ENCODE measurements at places on chromosomes 5 and 9.

DNA sequence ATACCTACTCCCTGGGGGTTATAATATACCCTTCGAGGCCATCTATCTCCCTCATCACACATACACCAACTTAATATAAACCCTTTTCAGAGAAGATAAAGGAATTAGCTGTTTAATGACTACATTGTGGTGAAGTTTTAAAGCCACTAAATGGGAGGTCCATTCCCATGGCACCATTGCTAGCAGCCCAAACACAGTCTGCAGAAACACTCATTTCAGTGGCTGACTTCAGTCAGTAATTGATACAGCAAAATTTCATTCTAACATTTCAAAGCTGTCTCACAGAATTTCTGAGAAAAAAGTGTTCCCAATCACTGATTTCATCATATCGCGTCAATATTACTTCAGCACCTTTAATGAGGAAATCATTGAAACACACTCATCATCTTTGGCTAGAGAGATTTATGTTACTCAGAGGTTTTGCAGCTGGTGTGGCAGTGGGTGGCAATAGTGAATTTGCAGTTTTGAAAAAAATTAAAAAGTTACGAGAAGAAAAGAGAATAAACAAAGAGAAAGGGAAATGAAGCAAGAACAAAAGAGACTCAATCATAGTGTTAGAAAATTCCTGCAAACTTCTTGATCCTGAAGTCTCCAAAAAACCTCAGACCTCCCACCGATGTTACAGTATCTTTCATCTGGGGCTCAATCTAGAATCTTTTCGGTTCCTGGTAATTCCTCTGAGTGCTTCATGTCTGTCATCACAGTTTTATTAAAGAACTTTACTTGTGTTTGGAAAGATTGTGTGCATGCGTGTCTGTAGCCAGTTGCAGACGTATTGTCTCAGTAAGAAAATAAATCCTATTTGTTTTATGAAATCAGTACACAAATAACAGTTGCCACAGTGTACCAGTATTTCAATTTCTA lies 105.0 kb downstream of the ERCC6L2 start:
- DNase-seq: peak; percentile 10

DNA sequence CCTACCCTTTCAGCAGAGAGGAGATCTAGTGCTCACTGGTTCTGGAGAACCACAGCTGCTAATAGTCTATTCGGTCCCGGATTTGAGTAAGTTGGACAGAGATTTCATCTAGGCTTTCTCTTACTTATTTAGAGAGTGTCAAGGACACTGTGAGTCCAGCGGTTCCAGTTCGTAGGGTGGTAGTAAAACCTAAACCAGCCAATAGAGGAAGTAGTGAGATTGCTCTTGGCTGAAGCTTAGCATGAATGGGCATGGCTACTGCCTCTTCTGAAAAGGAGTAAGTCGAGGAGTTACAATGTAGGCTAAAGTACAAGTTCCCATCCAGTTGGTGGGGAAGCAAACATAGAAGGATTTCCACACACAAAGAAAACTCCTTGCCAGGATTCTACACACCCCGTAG lies 109.6 kb upstream of the MOCS2 start:
- no peak for DNase-seq

- no peak for DNase-seq
Measured at GRCh38 chr9:93941493-93941892, 13.7 kb downstream of the BARX1 start.

- DNase-seq: no peak
Measured at GRCh38 chr9:11726659-11727058, 966.5 kb upstream of the TYRP1 start.

GRCh38 chr5:142317173-142317572 lies 7.6 kb downstream of the SPRY4 start:
- no peak for DNase-seq

GRCh38 chr5:74019923-74020322 lies 393.9 kb downstream of the ARHGEF28 start:
- no peak for DNase-seq

DNA sequence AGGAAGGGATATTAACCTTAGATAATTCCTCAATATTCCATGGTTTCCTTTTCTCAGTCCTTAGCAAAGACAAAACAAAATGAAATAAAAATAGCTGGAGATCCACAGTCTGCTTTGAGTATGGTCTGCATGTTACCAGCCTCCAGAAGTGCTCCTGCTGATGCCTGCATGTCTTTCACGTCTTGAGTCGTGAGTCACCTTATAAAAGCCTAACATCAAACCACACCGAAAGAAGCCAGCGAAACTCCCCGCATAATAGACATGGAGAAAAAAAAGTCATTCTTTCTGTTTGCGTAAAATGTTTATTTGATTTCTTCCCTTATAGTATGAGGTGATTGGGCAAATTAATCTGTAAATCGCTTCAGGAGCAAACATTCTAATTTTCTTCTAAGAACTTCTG lies 380.5 kb downstream of the SLCO4C1 start:
- DNase-seq: no peak

DNA sequence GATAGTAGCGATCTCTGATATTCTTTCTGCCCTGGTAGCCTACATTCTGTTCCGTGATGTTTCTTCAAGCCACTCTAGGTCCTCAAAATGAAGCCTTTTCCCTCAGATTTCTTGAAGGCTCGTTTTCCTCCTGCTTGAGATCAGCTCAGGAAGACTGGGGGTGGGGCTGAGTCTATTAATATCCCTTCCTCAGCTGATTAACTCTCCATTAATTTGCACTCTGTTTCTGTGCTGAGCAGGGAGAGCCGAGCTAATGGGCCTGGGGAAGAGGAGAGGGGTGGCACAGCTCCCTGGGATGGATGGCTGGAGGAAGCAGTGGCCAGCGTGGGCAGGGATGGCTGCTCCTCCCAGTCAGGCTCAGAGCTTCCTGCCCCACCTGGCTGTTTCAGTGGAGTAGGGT lies 93.3 kb downstream of the PPARGC1B start:
- DNase-seq: no peak

DNA sequence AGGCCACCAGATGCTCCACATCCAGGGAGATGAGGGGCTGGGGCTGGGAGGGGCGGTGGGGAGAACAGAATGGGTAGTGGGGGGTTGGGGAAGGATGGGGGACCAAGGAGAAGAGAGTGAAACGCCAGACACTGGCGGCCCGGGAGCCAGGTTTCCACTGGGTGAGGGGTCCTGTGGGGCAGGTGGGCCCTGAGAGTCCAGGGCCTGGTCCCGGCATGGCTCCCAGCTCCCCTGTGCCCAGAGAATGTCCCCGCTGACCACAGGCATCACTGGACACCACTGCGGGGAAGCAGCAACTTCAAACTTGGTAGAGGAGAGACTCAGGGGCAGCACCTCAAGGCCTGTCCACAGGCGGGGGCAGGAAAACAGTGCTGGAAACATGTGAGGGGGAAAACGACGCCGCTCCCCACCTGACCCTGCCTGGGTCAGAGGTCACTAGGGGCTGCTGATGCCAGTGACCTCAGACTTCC lies 13.2 kb downstream of the NINJ1 start:
- no peak for DNase-seq

- DNase-seq: no peak
Measured at GRCh38 chr5:161409471-161409870, 137.1 kb downstream of the GABRB2 start.

GRCh38 chr5:126814721-126815404 lies 37.9 kb downstream of the LMNB1 start:
- DNase-seq: peak; percentile 2

- DNase-seq: no peak
Measured at GRCh38 chr5:6926491-6927038, 213.3 kb downstream of the TENT4A start.

DNA sequence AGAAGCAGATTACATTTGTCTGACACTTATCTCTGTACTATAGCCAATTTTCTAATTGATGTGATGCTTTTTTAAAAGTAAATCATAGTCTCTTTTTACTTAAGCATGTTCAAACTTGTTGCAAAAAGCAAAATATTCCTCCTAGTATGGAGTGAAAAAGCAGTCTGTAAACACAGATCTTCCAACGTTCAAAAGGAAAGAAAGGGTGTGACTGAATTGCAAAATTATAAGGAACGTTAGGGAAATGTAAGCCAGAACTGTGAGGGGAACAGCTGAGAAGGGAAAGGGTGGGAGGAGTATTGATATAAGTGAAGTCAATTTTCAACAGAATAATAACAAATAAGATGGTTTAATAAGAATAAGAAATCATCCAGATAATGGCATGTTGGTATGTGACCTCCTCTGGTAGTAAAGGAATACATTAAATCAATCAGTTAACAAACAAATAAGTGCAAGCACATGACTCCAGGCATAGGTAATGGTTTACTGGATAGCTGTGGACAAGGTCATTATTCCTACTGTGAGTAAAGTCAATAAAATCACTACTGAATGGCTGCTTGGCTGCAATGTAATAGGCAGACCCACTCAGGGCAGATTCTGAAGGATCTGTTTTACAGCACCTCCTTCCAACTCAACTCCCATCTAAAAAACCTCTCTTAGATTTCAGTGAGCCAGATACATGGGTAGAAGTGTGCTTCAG lies 239.1 kb upstream of the NMUR2 start:
- no peak for DNase-seq

GRCh38 chr5:4124221-4124970 lies 528.8 kb downstream of the IRX1 start:
- no peak for DNase-seq

GRCh38 chr5:151805414-151806223 lies 33.9 kb downstream of the G3BP1 start:
- peak; percentile 92 for DNase-seq

GRCh38 chr5:56658972-56659371 lies 156.4 kb upstream of the MAP3K1 start:
- no peak for DNase-seq

DNA sequence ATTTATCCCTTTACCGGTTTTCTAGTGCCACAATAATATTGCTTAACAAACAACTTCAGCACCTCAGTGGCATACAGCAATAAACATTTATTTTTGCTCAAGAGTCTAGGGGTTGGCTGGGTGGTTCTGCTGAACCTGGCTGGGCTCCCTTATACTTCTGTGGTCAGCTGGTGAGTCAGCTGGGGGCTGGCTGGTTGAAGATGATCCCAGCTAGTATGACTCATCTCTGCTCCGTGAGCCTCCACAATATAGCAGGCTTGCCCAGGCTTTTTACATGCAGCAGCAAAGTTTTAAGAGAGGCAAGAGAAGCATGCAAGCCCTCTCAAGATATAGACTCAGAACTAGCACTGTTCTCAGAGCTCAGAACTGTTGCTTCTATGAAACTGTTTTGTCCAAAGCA lies 523.5 kb upstream of the CLINT1 start:
- peak; percentile 93 for DNase-seq

DNA sequence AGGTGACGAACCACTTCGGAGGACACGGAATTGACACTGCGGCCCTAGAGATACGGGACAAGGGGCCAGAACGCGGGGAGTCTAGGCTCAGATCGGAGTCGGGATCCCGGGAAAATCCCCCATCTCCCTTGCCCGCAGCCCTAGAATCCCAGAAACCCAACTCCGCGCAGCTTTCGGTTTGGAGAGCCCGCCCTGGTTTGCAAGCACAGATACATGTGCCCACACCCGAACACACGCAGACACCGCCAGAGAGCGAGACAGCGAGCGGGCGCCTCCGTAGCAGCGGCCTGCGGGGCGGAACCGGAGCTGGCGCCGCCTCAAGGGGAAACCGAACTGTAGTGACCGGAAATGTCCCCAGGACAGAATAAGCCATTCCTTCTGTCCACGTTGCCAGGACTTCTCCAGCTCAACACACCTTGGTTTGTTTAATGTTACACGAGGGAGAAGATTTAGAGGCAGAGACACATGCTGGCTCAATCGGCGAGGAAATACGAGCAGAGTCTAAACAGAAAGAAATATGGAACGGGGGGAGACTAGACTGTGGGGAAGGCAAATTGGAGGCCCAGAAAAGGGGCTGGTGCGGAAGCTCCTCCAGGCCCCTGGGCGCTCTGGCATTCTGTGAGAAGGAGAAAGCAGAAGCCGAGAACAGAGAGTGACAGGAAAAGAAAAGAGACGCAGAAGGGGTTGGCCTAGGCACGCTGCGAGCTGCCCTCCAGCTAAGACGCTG lies 2.9 kb upstream of the PAX5 start:
- DNase-seq: no peak

DNA sequence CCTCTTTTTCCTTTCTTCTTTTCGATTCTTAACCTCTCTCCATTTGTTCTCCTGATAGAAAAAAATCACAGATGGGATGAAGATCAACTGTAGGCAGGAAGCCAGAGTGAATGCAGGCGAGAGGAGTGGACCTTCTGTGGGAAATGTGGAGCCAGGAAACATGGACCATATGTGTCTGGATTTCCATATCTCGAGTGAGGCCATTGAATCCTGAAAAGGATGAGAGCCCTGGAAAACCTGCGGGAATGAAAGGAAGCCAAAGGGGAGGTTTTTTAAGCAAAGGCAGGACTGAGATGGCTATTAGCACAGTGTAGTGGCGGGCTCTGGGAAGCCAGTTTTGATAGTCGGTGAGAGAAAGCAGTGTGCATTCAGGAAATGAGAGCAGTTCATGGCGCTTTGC lies 139.5 kb upstream of the C9orf72 start:
- DNase-seq: no peak

- DNase-seq: no peak
Measured at GRCh38 chr9:9286001-9286400, 1326.8 kb downstream of the PTPRD start.

DNA sequence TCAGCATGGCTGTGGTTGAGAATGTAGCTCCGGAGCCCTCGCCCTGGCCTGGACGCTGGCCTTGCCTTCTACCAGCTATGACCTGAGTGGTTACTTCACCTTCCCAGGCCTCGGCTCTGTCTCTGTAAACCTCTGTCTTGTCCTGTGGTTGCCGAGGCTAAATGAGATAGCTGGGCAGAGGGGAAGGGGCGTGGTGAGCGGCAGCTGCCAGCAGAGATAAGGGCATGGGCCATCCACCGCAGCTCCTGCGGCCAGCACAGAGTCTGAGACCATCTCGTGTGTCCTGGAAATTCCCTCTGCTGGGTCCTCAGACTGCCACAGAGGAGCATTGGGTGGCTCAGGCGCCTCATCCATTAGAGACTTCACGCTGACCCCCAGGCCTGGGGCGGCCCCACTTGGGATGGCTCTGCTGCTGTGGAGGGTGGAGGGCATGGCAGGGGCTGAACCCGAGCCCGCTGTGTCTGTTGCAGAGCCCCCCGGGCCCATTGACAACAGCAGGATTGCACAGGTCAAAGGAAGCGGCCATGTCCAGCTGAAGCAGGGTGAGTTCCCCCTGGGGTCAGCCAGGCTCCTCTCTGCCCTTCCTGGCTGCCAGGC lies 43.9 kb downstream of the USP20 start:
- no peak for DNase-seq

- DNase-seq: no peak
Measured at GRCh38 chr9:122392284-122392683, 21.5 kb downstream of the PTGS1 start.

DNA sequence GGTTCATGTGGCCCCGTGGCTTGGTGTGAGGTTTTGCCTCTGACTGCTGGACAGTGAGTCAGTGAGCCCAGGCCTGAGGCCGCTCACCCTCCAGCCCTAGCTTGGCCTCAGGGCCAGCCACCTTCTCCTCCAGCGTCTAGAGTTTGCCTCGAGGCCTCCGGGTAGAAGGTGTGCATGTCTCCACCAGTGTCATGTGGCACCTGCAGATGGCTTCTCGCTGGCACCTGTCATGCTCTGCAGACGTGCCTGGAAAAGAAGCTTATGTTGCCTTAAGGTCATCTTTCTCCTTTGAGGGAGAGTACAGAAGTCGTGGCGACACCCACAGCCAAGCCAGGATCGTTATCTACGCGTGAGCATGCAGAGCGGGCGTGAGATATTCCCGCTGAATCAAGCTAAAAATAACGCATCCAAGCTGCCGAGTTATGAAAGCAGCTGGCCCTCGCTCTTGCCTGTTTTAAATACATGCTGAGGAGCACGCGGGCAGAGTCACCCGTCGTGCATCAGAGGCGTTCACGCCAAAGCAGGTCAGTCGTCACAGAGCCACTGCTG lies 79.7 kb upstream of the FCN2 start:
- DNase-seq: no peak

Measured in AG09309 (cell line).